ENCODE measurements at places on chromosomes 1 and 21. TPM values are rescaled to one million over a fixed set of nuclear protein-coding genes. Genes with fewer than 3 reads are reported as not detected.

SPATA6 gene
- 8.3 TPM for total RNA-seq

C1orf87 gene
- total RNA-seq = not detected

GRCh38 chr1:167158813-167159275 is 61.8 kb upstream of the POU2F1 start:
- DNase-seq = no peak

- no peak for DNase-seq
These were observed 120.4 kb upstream of the RAB4A start for GRCh38 chr1:229150518-229150917.

- DNase-seq = no peak
These were observed at the start of gene HSPB7 for GRCh38 chr1:16017461-16018303. Gene HSPB7 (minus strand): TSS chr1:16018043. CDS start chr1:16017963, 80 bp downstream.

GRCh38 chr1:98048244-98048643 is 127.4 kb upstream of the DPYD start:
- DNase-seq = peak; percentile 68

DNA sequence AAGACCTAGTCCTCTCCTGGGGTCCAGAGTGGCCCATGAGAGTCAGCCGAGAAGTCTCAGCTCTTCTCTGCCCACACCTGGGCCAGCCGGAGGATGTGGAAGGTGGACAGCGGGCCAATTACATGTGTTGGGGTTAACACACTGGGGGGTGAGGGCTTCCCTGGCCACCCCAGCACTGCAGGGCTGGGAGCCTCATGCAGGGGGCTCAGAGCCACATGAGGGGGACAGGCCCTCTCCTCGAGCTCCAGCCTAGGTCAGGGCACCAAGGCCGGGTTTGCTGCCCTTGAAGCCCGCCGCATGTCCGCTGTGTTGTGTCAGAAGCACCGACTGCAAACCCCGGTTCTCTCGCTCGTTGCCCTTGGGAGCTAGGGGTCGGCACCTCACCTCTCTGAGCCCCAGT is 30.5 kb downstream of the LHX4 start:
- no peak for DNase-seq

DNA sequence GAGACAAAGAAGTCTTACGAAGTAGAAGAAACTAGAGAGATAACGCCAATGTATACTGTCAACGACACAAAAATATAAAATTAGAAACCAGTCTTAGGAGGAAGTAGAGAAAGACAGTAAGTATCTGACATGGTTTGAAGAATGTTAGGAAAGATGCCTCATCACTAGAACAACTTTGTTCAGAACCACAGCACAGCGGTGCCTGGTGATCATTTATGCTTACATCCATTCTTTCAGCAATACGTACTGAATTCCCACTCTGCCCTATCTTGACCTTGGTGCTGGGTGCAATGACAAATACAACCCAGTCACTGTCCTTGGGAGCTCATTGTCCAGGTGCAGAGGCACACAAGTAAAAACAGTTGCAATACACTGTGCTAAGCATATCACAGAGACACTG is 104.4 kb downstream of the TM2D1 start:
- no peak for DNase-seq

- DNase-seq = no peak
These were observed 55.6 kb upstream of the CD34 start for GRCh38 chr1:207966521-207966920.

All from naive thymus-derived CD8-positive, alpha-beta T cell (primary cell).